ENCODE measurements at places on chromosomes 3 and 15.

GRCh38 chr3:18379647-18380046, 45.5 kb downstream of the SATB1 start:
- H3K4me1 ChIP-seq = no peaks in the 10 kb centered on the region
- DNase-seq = no peak
- no peak overlapping the region for H3K4me3 ChIP-seq
- H3K27me3 ChIP-seq = no peaks in the 10 kb centered on the region

- no peak for DNase-seq
- H3K27ac ChIP-seq = no peak overlapping the region
- no peaks in the 10 kb centered on the region for H3K27me3 ChIP-seq
- no peaks in the 10 kb centered on the region for H3K36me3 ChIP-seq
- no peaks in the 10 kb centered on the region for H3K4me1 ChIP-seq
- no peak overlapping the region for H3K4me3 ChIP-seq
Measured at GRCh38 chr3:85710490-85710889, 751.7 kb downstream of the CADM2 start.

- no peak overlapping the region for H3K4me3 ChIP-seq
- H3K4me1 ChIP-seq = no peaks in the 10 kb centered on the region
- no peak for DNase-seq
- no peak overlapping the region for H3K27ac ChIP-seq
- H3K36me3 ChIP-seq = no peaks in the 10 kb centered on the region
- H3K27me3 ChIP-seq = no peaks in the 10 kb centered on the region
Measured at GRCh38 chr15:95075792-95076677, 844.7 kb downstream of the MCTP2 start.

GRCh38 chr15:75125935-75126334, 75.7 kb upstream of the C15orf39 start:
- no peak overlapping the region for H3K4me3 ChIP-seq
- H3K27ac ChIP-seq = no peak overlapping the region
- DNase-seq = no peak
- peaks cover 4% of the 10 kb centered on the region for H3K4me1 ChIP-seq
- H3K36me3 ChIP-seq = no peaks in the 10 kb centered on the region

GRCh38 chr3:139301654-139302053, 42.2 kb upstream of the MRPS22 start:
- DNase-seq = no peak
- H3K4me1 ChIP-seq = no peaks in the 10 kb centered on the region
- no peaks in the 10 kb centered on the region for H3K36me3 ChIP-seq
- no peak overlapping the region for H3K27ac ChIP-seq
- no peak overlapping the region for H3K4me3 ChIP-seq

DNA sequence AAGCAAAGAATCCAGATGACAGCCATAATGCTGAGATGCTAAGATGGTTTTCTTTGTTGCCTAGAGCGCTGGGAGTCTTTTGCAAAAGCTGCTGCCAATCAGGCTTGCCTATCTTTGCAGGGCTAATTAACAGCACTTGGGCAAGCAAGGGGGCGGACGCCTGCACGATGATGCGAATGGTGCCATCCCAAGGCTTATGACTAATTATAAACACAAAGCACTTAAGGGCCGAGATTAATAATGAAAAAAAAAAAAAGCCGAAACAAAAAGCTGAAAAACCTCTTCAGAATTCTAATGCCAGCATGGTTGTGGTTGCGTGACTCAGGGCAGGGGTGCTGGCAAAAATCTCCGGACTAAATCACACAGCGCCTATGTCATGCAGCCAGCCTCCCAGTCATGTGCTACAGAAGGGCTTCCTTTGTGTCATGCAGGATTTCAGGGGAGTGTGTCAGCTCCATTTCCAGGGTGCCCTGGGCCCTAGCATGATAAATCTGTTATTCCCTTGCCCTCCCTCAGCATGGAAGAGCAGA, 185.0 kb upstream of the ANKRD28 start:
- DNase-seq = peak; percentile 39
- peak overlapping the region; percentile 61 for H3K27ac ChIP-seq
- no peaks in the 10 kb centered on the region for H3K36me3 ChIP-seq
- H3K27me3 ChIP-seq = no peaks in the 10 kb centered on the region
- H3K4me1 ChIP-seq = no peaks in the 10 kb centered on the region

GRCh38 chr3:94158512-94158911, 95.7 kb downstream of the NSUN3 start:
- no peak for DNase-seq
- H3K4me3 ChIP-seq = no peak overlapping the region
- no peaks in the 10 kb centered on the region for H3K27me3 ChIP-seq
- no peaks in the 10 kb centered on the region for H3K4me1 ChIP-seq

- no peaks in the 10 kb centered on the region for H3K27me3 ChIP-seq
- no peaks in the 10 kb centered on the region for H3K4me1 ChIP-seq
Measured at GRCh38 chr3:172388412-172389078, 59.7 kb downstream of the GHSR start.

- no peak overlapping the region for H3K27ac ChIP-seq
- H3K27me3 ChIP-seq = no peaks in the 10 kb centered on the region
- H3K4me1 ChIP-seq = peaks cover 18% of the 10 kb centered on the region
- DNase-seq = no peak
- H3K4me3 ChIP-seq = no peak overlapping the region
Measured at GRCh38 chr3:52833202-52833601, 1.6 kb downstream of the MUSTN1 start.

- no peaks in the 10 kb centered on the region for H3K27me3 ChIP-seq
- H3K4me3 ChIP-seq = no peak overlapping the region
- no peak overlapping the region for H3K27ac ChIP-seq
- H3K4me1 ChIP-seq = no peaks in the 10 kb centered on the region
- no peak for DNase-seq
Measured at GRCh38 chr15:57563416-57563815, 28.3 kb upstream of the MYZAP start.

Measured in neuronal stem cell (in vitro differentiated cells).